ENCODE measurements at places on chromosomes 7 and 10.
A peak's percentile ranks its signal among the peaks of the same experiment; 100 is the strongest.

GRCh38 chr7:90698616-90699015, 102.5 kb downstream of the CDK14 start:
- DNase-seq, result no peak

DNA sequence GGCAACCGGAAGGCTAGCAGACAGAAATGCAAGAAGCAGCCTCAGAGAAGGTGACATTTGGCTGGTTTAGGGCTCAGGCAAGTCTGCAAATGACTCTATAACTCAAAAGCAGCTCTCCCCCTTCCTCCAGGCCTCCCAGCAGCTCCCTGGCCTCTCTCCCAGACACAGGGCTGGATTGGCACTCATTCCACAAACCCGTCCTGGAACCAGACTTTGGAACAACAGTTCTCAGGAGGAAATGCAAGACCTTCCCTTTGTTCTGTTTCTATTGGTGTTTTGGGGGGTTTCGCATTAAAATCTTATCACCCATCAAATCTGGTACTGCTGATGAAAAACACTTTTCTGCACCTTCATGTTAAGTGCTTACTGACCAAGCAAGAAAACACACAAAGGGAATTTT, 40.3 kb upstream of the EFCAB10 start:
- DNase-seq, result no peak

DNA sequence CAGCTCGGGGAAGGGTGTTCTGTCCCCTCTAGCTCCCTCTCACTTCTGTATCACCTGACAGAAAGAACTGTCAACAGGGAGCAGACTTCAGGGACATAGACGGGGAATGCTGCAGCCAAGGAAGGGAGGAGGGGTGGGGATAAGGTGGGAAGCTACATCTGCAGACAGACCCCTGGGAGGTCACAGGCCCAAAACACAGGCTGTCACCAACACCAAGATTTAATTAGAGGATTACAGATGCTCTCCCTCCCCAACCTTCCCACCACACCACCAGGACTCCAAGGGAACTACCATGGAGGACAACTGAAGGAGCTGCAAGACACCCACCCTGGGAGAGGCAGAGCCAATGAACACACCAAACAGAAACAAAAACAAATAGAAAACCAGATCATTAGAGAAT, 425.2 kb upstream of the VSTM2A start:
- no peak for DNase-seq

DNA sequence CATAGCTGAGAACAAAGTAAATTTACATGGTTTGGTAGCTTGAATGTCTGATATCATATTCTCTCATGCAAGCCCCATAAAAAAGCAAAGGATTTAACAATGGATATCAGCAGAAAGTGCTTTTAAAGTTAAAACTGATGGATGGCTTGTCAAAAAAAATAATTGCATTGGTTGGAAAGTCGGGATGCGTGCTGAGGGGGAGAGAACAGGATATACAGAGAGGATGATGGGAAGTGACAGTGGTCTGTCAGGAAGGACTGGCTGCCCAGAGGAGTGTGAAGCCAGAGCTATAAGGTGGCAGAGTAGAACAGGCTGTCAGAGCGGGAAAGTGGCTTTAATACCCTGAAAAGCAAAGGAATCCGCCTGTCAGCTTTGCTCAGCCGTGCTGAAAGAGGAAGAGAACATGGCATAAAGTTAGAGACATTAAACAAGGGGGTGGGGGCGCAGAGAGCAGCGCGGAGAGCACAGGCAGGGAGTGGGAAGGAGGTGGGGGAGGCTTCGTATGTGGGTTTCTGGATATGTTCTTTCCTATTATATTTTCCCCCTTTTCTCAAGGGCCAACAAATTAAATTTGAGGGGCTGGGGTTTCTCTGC, 493.0 kb downstream of the LRMDA start:
- no peak for DNase-seq

GRCh38 chr10:46235705-46236545, 50.9 kb upstream of the ANTXRL start:
- DNase-seq, result no peak

DNA sequence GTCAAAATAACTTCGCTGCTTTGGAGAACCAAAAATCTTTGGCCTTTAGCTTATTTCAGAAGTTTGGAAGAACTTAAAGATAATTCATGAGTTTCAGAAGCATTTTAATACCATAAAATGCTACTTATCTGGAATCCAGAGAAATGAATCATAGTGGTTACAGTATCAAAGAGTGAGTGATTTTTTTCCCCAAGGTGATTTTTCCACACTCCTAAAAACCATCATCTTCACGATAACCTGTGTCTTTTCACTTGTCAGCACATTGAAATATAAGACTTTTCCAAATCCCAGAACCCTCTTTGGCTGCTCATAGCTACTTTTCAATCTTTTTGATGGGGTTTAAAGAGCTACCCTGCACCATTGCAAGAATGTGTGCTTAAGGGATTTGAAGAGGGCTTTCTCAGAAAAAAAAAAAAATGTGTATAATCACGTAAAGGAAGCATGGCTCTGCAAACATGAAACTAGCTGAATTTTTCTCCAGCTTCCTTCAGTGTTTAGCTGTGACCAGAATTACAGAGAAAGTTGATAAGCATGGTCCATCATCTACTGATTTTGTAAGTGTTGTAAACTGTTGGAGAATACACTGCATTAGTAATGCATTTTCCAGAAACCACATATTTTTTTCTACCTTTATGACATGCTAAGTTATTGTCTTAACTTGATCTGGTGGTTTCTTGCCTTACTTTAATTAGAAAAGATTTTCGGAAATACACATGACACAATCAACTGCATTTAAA, 134.9 kb downstream of the BICC1 start:
- DNase-seq, result peak; percentile 61

All from epithelial cell of esophagus (primary cell).